Bronchus fibroblast of lung (primary cell): ENCODE measurements at places on chromosomes 4 and X. TPM values are rescaled to one million over a fixed set of nuclear protein-coding genes. Genes with fewer than 3 reads are reported as not detected.

Gene VSIG4
- not detected in 2 replicates for total RNA-seq

Gene DAPP1
- not detected in 2 replicates for total RNA-seq

Gene ATP2B3
- not detected in 2 replicates for total RNA-seq

Gene EGF
- total RNA-seq, result 0.15 TPM in 1 of 2 replicates, not detected in the other

Gene CXCL11
- not detected in 2 replicates for total RNA-seq

Gene GAB1
- 4.6 and 7.6 TPM in 2 replicates for total RNA-seq

Gene C4orf33
- 11.6 and 15.0 TPM in 2 replicates for total RNA-seq

Gene AKAP14
- total RNA-seq, result not detected in 2 replicates

Gene CD38
- under 0.01 TPM in 1 of 2 replicates, not detected in the other for total RNA-seq

Gene TEX13D
- not detected in 2 replicates for total RNA-seq

Gene BANK1
- total RNA-seq, result 0.15 and 0.17 TPM in 2 replicates

Gene EIF1AX
- 24.1 and 33.0 TPM in 2 replicates for total RNA-seq

Gene PASD1
- not detected in 2 replicates for total RNA-seq

Gene MAP7D2
- 0.15 and 1.7 TPM in 2 replicates for total RNA-seq

Gene UGT2A3
- not detected in 2 replicates for total RNA-seq

Gene ZNF185
- 6.2 and 6.6 TPM in 2 replicates for total RNA-seq
